Ascending aorta (tissue), 2 donors: ENCODE measurements at places on chromosomes 16 and 17.

GRCh38 chr17:74776990-74777389, 845 bp upstream of the NAT9 start:
- peaks cover 11% of the 10 kb centered on the region for H3K36me3 ChIP-seq
- no peak for DNase-seq
- H3K4me3 ChIP-seq, result peak overlapping the region; percentile 73
- H3K4me1 ChIP-seq, result peaks cover 5% of the 10 kb centered on the region
- no peaks in the 10 kb centered on the region for H3K27me3 ChIP-seq

DNA sequence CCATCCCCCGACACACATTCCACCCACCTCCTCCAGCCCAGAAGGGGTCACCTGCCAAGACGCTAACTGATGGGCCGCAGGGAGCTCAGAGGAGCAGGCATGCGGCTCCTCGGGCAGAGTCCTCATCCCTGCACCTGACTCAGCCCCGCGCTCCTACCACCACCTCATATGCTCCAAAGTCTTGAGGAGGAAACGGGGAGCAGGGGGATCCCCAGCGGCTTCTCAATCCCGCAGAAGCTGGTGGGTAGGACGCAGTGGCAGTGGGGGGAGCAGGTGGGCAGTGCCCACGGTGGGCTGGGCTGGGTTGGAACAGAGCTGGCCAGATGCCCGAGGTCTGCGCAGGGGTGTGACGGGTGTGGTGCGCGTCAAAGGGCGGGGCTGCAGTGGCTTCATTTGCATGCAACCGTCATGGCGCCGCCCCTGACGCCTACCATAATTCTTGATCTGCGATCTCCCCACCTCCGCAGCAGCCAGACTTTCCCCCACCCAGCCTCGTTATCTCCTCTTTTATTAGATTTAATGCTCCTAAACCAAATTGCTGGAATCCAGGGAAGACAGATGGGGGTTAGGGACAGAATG, 39.0 kb upstream of the EMP2 start:
- H3K36me3 ChIP-seq, result no peaks in the 10 kb centered on the region
- peak overlapping the region; percentile 46 for H3K4me3 ChIP-seq
- H3K27ac ChIP-seq, result no peak overlapping the region

DNA sequence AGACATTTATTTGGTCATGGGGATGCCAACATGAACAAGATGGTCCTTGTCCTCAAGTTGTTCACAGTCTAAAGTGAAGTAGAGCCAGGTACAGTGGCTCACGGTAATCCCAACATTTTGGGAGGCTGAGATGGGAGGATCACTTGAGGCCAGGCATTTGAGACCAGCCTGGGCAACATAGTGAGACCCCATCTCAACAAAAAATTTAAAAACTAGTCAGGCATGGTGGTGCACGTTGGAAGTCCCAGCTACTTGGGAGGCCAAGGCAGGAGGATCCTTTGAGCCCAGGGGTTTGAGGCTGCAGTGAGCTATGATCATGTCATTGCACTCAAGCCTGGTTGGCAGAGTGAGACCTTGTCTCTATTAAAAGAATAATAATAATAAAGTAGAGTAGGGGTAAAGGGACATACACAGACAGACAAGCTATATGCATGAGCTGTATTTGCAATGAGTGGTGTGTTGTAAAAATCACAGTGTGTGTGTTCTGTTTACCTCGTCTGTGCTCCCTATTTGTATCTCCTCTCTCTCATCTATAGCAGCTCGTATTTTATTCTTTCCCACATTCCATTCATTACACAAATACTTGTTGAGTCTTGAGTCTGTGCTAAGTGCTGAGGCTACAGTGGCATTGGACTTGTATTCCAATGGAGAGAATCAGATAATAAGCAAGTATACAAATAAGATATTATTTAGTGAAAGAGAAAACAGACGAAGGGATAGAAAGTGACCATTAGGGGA, 73.9 kb upstream of the DHX40 start:
- DNase-seq, result no peak
- peak overlapping the region; percentile 49 for H3K27ac ChIP-seq
- H3K4me1 ChIP-seq, result peaks cover 8% of the 10 kb centered on the region
- no peaks in the 10 kb centered on the region for H3K27me3 ChIP-seq
- no peak overlapping the region for H3K4me3 ChIP-seq
- H3K36me3 ChIP-seq, result no peaks in the 10 kb centered on the region

DNA sequence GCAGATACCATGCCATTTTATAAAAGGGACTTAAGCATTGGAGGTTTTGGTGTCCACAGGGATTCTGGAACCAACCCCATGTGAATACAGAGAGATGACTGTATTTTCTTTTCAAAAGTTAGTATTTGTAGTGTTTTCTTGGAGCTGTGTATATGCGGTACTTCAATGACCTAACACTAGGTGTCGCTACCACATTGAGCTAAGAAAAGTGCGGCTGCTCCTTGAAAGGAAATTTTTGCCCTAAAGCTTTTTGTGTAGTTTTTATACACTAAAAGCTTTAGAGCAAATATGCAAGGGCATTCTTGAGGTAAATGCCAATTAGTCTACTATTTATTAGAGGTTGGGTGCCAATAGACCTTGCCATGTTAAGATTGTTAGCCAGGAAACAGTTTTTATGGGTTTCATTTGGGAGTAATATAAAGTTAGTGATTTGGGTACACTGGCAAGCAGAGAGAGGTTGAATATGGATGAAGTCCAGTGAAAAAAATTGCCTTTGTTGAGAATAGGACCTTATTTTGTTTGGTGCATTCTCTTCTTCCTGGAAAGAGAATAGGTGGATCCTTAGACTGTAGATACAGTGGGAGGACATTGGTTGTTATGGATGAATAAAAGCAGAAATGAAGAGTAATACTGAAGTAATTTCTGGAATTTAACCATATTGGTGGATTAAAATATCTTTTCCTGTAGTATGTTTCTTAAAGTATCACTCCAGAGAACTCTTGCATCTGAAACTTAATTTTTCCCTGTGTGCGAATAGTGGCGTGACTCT, 43.3 kb downstream of the BCAS3 start:
- no peak overlapping the region for H3K27ac ChIP-seq
- DNase-seq, result no peak
- H3K27me3 ChIP-seq, result no peaks in the 10 kb centered on the region
- no peaks in the 10 kb centered on the region for H3K36me3 ChIP-seq
- H3K4me3 ChIP-seq, result no peak overlapping the region

- no peaks in the 10 kb centered on the region for H3K27me3 ChIP-seq
- peaks cover 12% of the 10 kb centered on the region for H3K36me3 ChIP-seq
- H3K4me3 ChIP-seq, result no peak overlapping the region
- no peak overlapping the region for H3K27ac ChIP-seq
- no peaks in the 10 kb centered on the region for H3K4me1 ChIP-seq
- no peak for DNase-seq
Observed at GRCh38 chr17:83036666-83037065, 42.7 kb upstream of the METRNL start.

DNA sequence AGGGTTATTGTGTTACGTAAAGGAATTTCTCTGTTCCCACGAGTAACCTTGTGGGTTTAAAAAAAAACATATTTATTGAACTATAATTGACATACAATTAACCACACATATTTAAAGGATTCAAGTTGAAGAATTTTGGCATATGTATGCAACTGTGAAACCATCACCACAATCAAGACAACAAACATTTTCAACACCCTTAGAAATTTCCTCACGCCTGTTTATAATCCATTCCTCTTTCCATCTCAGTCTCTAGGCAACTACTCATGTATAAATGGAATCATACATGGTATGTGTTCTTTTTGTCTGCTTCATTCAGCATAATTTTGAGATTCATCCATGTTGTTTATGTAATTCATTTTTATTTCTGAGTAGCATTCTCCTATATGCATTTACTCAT, 104.0 kb downstream of the MRTFB start:
- no peak overlapping the region for H3K27ac ChIP-seq
- H3K36me3 ChIP-seq, result no peaks in the 10 kb centered on the region
- H3K4me3 ChIP-seq, result no peak overlapping the region
- DNase-seq, result no peak
- no peaks in the 10 kb centered on the region for H3K27me3 ChIP-seq
- no peaks in the 10 kb centered on the region for H3K4me1 ChIP-seq

DNA sequence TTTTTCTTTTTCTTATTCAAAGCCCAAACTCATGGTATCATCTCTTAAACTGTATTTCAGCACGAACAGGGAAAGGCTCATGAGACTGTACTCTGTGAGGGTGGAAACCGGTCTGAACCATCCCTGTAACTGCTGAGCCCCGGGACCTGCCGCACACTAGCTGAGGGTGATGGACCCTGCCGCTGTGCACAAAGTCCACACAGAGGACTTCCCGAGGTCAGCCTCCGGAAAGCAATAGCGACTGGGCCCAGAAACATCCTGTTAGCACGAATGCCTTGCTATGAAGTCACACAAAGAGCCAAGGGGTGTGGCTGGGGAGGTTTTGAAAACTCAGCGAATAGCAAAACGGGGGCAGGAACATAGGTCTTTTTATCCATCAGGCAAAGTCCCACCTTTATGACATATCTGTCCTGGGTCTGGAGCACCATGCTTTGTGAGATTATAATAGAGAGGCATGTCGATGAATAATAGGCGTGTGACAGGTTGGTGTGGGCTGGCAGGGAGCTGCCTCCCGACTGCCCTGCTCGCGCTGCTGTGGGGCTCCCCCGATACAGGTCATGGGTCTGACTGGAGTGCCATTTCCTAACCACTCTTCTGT, 33.4 kb downstream of the CDK5R1 start:
- no peak for DNase-seq
- H3K27ac ChIP-seq, result no peak overlapping the region
- H3K4me1 ChIP-seq, result no peaks in the 10 kb centered on the region

GRCh38 chr17:55969562-55970324, 183.5 kb upstream of the ANKFN1 start:
- no peak overlapping the region for H3K4me3 ChIP-seq
- no peaks in the 10 kb centered on the region for H3K4me1 ChIP-seq
- DNase-seq, result no peak
- no peaks in the 10 kb centered on the region for H3K27me3 ChIP-seq

- H3K4me3 ChIP-seq, result no peak overlapping the region
- no peak for DNase-seq
- H3K27me3 ChIP-seq, result no peaks in the 10 kb centered on the region
- peaks cover 25% of the 10 kb centered on the region for H3K4me1 ChIP-seq
- peaks cover 53% of the 10 kb centered on the region for H3K36me3 ChIP-seq
Observed at GRCh38 chr16:16073001-16073545, 123.7 kb downstream of the ABCC1 start.

DNA sequence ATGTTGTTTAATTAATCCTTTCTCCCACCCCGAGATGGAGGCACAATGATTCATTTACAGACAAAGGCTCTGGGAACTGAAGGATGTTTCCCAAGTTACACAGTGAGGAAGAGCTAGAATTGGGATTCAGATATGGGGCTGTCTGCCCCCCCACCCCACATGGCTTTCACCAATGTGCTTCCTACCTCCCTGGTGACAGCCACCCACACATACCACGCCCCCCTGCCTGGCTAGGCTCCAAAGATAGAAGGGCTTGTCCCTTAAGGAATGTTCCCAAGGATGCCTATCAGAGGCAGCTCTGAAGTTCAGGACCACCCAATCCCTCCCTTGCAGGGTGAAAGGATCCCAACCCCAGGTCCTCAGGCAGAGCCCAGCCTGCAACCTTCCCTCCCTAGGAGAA, 32.9 kb downstream of the CFAP20 start:
- no peak overlapping the region for H3K27ac ChIP-seq
- no peaks in the 10 kb centered on the region for H3K36me3 ChIP-seq
- DNase-seq, result no peak
- H3K4me1 ChIP-seq, result no peaks in the 10 kb centered on the region
- H3K4me3 ChIP-seq, result no peak overlapping the region

- H3K36me3 ChIP-seq, result no peaks in the 10 kb centered on the region
- DNase-seq, result no peak
- no peaks in the 10 kb centered on the region for H3K4me1 ChIP-seq
- H3K27ac ChIP-seq, result no peak overlapping the region
- no peak overlapping the region for H3K4me3 ChIP-seq
Observed at GRCh38 chr16:88432753-88433152, 20.3 kb upstream of the ZFPM1 start.

- no peak overlapping the region for H3K27ac ChIP-seq
- H3K4me3 ChIP-seq, result no peak overlapping the region
- DNase-seq, result no peak
- H3K36me3 ChIP-seq, result no peaks in the 10 kb centered on the region
Observed at GRCh38 chr17:56290802-56291118, 137.5 kb downstream of the ANKFN1 start.

DNA sequence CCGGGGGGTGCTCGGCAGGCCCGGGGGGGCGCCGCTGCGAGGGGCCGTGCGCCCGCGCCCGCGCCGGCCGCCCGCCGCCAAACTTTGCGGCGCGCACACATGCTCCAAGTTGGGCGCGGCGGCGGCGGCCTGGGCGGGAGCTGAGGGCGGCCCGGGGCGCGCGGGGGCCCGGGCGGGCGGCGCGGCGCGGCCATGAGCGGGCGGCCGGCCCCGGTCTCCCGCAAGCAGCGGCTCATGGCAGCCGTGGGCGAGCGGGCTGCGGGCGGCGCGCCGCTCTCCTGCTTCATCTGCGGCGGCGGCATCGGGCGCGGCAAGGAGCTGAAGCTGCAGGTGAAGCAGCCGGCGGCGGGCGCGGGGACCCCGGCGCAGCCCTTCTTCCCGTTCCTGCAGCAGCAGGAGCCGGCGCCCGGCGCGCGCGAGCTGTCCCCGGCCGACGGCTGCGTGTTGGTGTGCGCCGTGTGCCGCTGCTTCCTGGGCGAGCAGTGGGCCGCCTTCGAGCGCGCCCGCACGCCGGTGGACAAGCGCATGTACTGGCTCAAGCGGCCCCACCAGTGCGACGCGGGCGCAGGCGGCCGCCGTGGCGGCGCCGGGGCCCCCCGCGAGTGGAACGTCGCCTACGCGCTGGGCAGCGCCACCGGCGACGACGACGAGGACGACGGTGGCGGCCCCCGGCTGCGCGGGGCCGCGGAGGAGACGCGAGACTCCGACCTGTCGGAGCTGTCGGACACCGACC, 57.2 kb upstream of the CIBAR2 start:
- no peaks in the 10 kb centered on the region for H3K27me3 ChIP-seq
- H3K27ac ChIP-seq, result no peak overlapping the region
- H3K36me3 ChIP-seq, result no peaks in the 10 kb centered on the region
- H3K4me3 ChIP-seq, result peak overlapping the region; percentile 72
- DNase-seq, result no peak
- H3K4me1 ChIP-seq, result peaks cover 9% of the 10 kb centered on the region

DNA sequence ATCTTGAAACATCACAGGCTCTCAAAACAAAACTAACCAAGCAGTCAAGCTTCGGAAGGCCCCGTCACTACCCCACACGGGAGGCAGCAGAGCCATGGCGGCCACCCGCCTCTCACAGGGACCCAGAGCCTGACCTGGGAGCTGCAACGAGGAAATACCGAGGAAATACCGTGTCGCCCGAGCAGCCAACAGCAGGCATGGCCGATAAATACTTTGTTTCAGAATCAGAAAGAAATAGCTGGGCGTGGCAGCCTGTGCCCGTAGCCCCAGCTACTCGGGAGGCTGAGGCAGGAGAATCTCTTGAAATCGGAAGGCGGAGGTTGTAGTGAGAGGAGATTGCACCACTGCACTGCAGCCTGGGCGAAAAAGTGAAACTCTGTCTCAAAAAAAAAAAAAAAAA, 6.9 kb downstream of the LMF1 start:
- no peak overlapping the region for H3K27ac ChIP-seq
- H3K36me3 ChIP-seq, result no peaks in the 10 kb centered on the region
- no peaks in the 10 kb centered on the region for H3K27me3 ChIP-seq
- DNase-seq, result no peak

GRCh38 chr16:85567101-85567866, 45.8 kb upstream of the GSE1 start:
- no peak overlapping the region for H3K27ac ChIP-seq
- DNase-seq, result no peak
- no peak overlapping the region for H3K4me3 ChIP-seq

GRCh38 chr17:78873519-78874340, 29.3 kb downstream of the CEP295NL start:
- no peak overlapping the region for H3K4me3 ChIP-seq
- H3K27ac ChIP-seq, result peak overlapping the region; percentile 80
- H3K27me3 ChIP-seq, result no peaks in the 10 kb centered on the region
- H3K36me3 ChIP-seq, result peaks cover 50% of the 10 kb centered on the region
- peaks cover 27% of the 10 kb centered on the region for H3K4me1 ChIP-seq
